Thyroid gland (tissue), 4 donors: ENCODE measurements at places on chromosomes 2 and 18. TPM values are rescaled to one million over a fixed set of nuclear protein-coding genes. Genes with fewer than 3 reads are reported as not detected.

GRCh38 chr2:175984846-175985245 is 17.2 kb downstream of the LNPK start:
- H3K4me3 ChIP-seq: no peak overlapping the region
- no peak for DNase-seq
- H3K4me1 ChIP-seq: no peaks in the 10 kb centered on the region
- H3K36me3 ChIP-seq: no peaks in the 10 kb centered on the region
- no peak overlapping the region for H3K27ac ChIP-seq

DNA sequence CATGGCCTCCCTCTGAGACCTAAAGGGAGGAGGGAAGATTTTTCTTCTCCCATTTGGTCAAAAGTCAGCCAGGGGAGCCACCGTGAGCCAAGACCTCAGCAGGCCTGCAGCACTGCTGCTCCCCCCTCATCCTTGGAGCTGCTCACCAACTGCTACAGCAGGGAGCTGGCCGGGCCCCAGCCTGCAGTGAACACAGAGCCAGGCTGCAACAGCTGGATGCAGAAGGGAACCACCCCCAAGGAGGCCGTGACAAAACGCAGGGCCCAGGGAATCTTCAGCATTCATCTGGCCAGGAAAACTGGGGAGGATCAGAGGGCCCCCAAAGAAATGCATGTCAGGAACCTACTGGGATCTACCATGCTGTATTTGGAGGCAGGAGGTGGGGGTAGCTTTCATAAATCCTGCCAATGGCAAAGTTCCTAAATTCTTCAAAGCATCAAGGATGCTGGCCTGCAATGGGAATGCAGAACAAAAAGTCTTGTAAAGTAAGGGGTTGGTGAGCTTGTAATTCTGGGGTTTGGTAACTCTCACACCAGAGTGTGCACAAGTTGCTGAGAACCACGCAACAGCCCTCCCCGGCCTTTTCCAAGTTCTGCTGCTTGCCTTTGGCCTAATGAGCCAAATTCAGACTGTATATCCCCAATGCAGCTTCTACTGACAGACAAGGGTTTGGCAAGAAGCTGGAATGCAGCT is 61.0 kb downstream of the CACNB4 start:
- no peak for DNase-seq
- no peak overlapping the region for H3K27ac ChIP-seq
- no peaks in the 10 kb centered on the region for H3K27me3 ChIP-seq
- H3K36me3 ChIP-seq: no peaks in the 10 kb centered on the region

- peaks cover 11% of the 10 kb centered on the region for H3K4me1 ChIP-seq
- H3K27ac ChIP-seq: peak overlapping the region; percentile 28
- H3K27me3 ChIP-seq: no peaks in the 10 kb centered on the region
- peak; percentile 58 for DNase-seq
Measured at GRCh38 chr2:38522754-38523349, 79.9 kb downstream of the HNRNPLL start.

DNA sequence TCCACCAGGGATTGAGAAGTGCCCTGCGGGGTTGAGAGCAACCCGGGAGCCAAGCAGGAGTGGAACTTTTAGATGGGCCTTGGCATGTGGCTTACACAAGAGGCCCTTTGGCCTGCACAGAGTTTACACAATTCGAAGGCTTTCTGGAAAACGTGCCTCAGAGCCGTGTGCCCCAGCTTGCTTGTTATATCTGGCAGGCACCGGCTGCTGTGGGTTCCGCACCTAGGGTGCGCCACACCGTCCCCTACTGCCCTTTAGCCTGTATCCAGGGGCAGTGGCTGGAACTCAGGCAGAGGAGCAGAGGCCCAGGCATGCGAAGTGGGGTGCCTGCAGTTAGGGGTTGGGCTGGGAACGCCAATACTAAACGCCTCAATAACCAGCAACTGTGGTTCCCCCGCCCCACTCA is 32.9 kb upstream of the EDAR start:
- no peak overlapping the region for H3K4me3 ChIP-seq
- no peak overlapping the region for H3K27ac ChIP-seq
- no peaks in the 10 kb centered on the region for H3K27me3 ChIP-seq
- H3K4me1 ChIP-seq: no peaks in the 10 kb centered on the region
- DNase-seq: no peak

PLGLB2 gene
- total RNA-seq: 2.5 TPM
